ENCODE measurements at places on chromosomes 4 and X. TPM values are rescaled to one million over a fixed set of nuclear protein-coding genes. Genes with fewer than 3 reads are reported as not detected.

The ATOH1 gene
- total RNA-seq = not detected

The TMPRSS11A gene
- not detected for total RNA-seq

The F11 gene
- total RNA-seq = not detected

The DRP2 gene
- total RNA-seq = 0.10 TPM

The IL1RAPL1 gene
- 15.5 TPM for total RNA-seq

The CCNB3 gene
- total RNA-seq = 0.19 TPM

The CYP2U1 gene
- total RNA-seq = 13.1 TPM

The CYSLTR1 gene
- total RNA-seq = not detected

DNA sequence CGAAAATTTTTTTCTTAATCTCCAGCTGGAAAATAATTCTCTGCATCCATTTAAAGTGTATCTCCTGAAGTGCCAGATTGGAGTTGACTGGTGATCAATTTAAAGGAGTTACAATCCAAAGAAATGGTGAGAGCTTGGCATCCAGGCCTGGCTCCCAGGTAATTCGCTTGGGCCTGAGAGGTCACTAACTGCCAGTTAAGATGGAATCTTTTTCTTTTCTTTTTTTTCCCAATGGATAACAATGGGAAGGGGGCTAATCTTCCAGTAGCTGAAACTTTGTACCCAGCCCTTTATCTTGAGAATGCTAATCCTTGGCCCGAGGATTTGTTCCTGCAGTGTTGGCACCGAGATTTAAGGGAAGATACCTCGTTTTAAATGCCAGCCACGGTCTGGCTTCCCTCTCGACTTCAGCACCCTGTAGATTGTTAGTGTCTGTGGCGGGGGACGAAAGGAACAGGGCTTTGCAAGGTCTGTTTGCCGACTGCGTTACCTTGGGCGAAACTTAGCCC is 13.3 kb upstream of the PITX2 start:
- peak; percentile 39 for DNase-seq

GRCh38 chr4:101071241-101071640 is 276.1 kb downstream of the PPP3CA start:
- no peak for DNase-seq

DNA sequence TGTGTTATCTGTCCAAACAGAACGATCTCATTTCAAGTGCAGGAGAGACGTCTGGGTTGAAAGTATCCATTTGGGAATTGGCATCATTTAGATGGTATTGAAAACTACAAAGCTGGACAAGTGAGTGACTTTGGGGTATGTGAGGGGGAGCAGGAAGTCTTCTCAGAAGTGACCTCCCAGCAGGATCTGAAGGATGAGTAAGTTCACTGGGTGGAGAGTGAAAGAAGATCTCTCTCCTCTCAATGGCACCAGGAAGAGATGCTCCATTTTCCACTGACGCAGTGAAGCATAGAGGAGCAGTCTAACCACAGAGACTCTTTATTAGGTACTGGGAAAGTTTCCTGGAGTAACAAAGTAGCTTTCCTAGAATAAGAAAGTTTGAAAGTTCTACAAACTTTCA is 161.0 kb downstream of the CPE start:
- no peak for DNase-seq

DNA sequence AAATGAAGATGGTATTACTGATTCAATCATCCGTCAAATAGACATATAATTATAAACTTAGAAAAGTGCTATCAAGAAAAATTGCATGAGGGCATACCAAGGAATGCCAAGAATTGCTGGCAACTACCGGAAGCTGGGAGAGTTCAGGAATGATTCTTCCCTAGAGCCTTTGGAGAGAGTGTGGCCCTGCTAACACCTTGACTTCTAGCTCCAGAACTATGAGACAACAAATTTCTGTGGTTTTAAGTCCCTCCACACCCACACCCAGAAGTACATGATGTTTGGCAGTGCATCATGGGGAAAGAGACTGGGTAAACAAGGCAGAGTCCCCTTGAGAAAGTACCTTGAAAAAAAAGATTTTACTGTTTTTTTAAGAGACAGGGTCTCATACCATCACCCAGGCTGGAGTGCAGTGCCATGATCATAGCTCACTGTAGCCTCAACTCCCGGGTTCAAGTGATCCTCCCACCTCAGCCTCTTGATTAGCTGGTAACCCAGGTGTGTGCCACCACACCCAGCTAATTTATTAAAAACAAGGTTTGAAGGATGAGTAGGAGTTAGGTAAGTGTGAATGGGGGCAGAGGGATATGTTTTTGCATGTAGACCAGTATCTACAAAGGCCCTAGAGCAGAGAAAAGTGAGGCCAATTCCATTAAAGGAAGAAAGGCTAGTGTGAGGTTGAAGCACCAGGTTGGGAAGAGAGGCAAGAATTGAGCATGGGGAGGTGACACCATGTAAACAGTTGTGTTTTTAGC is 53.1 kb downstream of the GSX2 start:
- peak; percentile 88 for DNase-seq

GRCh38 chrX:153319295-153320046 is 2.1 kb downstream of the PNMA6F start:
- DNase-seq = no peak

DNA sequence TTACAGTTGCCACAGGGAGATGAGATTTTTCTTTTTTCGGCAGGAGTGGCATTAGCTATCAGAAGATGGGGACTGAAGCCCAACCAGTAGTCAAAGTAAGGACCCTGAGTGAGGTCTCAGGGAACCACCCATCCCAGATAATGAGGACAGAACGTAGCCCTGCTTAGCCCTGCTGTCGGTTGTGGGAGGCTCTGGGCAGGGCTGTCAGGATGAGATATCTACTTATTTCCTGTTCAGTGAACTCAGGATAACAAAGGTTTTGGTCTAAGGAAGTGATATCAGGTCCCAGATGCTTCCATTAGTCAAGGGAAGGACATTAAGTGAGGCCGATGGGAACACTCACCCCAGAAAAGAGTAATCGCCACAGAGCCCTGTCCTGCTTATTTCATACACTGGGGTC is 2.3 kb downstream of the MAGEB16 start:
- no peak for DNase-seq

- no peak for DNase-seq
Observed at GRCh38 chr4:88809101-88809500, 111.5 kb upstream of the NAP1L5 start.

- no peak for DNase-seq
Observed at GRCh38 chr4:6221851-6222760, 21.8 kb upstream of the JAKMIP1 start.

GRCh38 chr4:54794579-54794978 is 136.8 kb downstream of the KIT start:
- no peak for DNase-seq

- no peak for DNase-seq
Observed at GRCh38 chr4:118992149-118992548, 103.5 kb downstream of the SYNPO2 start.

DNA sequence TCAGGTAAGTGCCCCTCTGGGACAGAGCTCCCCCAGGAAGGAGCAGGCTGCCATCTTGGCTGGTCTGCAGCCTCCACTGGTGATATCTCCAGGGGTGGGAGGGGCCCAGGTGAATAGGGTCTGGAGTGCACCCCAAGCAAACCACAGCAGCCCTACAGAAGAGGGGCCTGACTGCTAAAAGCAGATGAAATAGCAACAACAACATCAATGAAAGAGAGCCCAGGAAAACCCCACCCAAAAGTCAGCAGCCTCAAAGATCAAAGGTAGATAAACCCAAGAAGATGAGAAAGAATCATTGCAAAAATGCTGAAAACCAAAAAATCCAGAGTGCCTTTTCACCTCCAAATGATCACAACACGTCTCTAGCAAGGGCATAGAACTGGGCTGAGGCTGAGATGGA is 92.5 kb upstream of the PAGE3 start:
- no peak for DNase-seq

DNA sequence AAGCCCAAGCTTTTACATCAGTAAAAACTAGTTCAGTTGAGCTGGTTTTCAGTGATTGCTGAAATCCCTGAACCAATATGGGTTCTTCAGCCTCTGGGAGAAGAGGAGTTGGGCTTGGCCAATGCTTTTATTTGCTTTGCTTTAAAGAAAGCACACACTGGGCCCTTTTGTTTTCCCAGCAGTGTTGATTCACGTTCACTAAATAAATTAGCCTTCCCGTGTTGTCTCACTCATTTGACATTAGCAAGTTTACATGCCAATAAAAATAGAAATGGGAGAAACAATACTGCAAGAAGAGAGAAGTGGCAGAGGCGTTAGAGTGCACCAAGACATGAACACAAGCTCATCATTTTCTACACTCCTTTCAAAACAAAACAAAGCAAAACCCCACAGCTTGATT is 136.2 kb downstream of the SHROOM3 start:
- DNase-seq = no peak

DNA sequence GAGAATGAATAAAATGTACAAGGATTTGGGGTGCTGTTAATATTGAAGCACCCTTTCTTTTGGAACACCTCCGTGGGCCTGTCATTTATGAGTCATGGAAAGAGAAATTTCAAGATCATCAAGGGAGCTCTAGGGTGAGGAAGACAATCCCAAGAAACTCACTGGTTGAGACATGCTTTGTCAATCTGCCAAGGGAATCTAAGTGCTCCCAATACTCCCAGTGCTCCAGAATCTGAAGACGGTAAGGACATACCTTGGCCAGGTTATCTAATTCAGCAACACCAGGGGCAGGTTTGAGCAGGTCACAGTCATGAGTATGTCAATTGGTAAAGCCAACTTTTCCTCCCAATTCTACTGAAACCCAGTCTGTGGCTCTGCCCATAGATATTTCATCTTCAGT is 556.4 kb upstream of the CPEB2 start:
- no peak for DNase-seq

DNA sequence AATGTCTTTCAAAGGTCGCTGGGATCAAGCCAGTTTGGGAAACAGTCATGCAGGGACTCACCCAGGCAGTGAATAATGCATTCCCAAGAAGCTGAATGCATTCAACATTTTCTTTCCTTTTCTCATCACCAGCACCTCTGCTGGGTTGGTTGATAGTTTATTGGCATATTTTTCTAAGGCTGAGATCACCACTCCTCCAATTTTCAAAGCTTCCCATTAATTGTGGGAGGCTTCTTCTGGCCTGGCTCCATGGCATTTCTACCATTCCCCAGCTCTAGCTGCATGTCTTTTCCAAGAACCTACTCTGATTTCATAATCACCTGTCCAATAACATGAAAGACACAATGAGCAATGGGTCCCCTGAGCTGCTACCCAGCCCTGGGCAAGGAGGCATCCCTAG is 35.8 kb downstream of the CHRDL1 start:
- DNase-seq = no peak

GRCh38 chr4:19429684-19430083 is 822.0 kb upstream of the SLIT2 start:
- DNase-seq = no peak

DNA sequence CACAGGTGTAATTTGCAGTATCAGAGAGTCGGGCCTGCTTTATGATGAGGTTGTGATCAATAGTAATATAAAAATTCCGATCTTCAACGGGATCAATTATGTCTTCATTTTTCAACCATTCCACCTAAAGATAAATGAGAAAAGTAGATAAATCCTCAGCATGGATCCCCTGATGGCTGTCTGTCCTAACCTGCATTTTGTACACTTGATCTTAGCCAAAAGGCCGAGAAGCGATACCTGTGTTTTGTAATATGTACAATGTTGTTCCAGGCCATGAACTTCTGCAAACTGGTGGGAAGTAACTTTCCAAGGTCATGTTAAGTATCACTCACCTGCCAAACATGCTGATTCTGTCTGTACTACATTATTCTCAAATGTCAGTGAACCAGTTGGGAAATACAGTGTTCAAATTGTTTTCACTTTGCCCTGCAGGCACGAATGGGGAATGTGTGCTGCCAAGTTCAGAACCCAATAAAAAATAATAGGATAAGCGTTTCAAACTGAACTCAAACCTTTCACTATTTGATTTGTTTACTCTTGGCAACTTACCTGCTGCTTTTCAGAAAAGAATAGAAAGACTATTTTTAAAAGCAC is 298.1 kb downstream of the UNC5C start:
- no peak for DNase-seq
